Fibroblast of the conjunctiva (primary cell): ENCODE measurements at places on chromosomes 7 and 10.

DNA sequence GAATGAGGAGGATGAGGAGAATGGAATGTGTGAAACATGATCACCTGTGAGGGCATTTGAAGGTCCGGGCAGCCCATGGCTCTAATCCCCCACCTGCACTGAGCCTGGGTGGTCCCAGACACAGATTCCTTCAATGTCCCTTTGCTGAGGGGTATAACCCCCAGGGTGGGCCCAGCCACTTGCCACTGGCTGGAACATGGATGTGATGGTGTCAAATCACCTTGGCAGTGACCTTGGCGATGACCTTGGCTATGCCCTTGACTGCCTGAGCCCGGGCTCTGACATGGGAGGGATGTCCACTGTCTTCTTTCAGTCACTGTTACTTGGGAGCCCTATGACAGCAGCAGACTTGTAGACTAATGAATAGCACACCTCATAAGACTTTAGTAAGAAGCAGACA is 44.0 kb downstream of the PRKCQ start:
- DNase-seq, result no peak

GRCh38 chr7:35878351-35878750 is 77.5 kb downstream of the SEPTIN7 start:
- DNase-seq, result no peak

GRCh38 chr10:58820386-58820785 is 307.7 kb downstream of the BICC1 start:
- no peak for DNase-seq

- DNase-seq, result no peak
These were observed 7.1 kb downstream of the PCGF5 start for GRCh38 chr10:91227576-91227975.

GRCh38 chr7:21071561-21072501 is 285.1 kb upstream of the SP8 start:
- DNase-seq, result no peak

DNA sequence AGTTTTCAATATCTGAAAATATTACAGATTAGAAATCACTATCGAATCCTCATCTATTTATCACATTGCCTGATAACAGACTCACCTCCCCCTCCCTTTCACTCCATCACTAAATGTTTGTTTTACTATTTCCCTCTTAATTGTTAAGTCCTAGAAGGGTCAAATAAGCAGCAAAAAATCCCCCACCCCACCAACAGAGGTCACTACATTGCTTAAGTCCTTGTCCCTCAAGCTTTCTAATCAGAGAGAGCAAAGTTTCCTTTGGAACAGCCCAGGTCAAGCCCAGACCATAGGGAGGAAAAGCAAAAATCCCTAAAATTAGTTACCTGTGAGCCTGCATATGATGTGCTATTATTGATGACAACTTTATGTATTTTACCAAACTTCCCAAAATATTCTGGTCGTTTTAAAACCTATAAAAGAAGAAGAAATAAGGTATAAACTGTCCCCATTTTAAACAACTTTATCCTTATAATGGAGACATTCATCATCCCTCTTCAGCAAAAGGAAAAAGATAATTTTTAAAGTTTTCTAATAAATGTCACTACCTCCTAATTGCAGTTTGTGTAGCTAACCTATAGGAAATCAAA is 95.0 kb downstream of the CNOT4 start:
- DNase-seq, result peak; percentile 59

DNA sequence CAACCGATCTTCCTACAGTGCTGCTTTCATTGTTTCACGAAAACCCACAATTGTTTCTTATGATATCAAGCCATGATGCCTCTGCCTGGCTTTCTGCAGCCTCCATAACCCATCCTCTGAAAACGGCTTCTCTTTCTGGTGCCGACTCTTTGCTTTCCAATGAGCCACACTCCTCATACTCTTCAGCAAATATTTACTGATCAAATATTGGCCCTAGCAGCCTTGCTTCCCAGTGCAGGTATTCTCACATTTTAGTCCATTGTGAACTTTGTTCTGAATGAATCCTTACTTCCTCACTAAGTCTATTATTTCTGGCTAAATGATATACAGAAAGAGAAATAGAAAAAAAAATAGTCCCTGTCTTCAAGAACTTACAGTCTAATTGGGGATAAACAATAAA is 35.5 kb downstream of the LAMB1 start:
- no peak for DNase-seq

DNA sequence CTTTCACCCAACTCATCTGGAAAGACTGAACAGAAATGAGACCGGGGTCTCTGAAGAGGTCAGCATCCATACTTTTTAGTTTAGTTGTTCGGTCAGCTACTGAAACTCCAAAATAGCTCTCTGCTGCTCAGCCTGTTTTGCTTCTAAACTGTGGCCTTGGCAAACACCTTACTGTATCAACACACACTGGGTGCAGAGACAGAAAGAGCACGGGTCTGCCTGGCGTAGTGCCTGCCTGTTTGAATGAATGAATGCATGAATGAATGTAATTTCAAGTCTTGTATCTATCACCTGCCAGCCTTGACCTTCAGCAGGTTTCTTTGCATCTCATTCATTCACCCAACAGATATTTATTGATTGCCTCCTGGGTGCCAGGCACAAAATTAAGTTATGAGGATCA is 98.4 kb downstream of the PLPP4 start:
- no peak for DNase-seq

- DNase-seq, result no peak
These were observed 46.3 kb upstream of the HYAL4 start for GRCh38 chr7:123798532-123799188.

DNA sequence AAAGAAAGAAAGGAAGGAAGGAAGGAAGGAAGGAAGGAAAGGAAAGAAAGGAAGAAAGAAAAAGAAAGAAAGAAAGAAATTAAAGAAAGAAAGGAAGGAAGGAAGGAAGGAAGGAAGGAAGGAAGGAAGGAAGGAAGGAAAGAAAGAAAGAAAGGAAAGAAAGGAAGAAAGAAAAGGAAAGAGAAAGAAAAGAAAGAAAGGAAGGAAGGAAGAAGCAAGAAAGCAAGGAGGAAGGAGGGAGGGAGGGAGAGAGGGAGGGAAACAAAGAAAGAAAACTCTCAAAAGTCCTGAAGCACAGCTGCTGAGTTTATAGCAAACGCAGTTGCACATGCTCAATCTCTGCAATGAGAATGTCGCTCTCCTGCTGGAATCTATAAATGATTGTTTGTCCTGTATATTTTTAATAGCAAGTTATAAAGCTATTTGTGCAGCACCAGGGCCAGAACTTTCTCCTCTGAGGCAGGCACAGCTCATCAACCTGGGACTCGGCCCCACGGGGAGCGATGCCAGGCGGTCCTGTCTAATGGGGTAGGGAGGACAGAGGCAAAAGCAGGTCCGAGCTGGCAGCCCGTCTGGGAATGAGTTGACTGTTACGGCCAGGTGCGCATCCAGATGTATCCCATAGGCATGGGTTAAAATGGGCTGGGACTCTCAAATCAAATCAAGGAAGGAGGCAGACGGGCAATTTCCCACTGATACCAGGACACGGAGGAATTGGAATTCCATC is 118.0 kb upstream of the PFKP start:
- DNase-seq, result no peak

DNA sequence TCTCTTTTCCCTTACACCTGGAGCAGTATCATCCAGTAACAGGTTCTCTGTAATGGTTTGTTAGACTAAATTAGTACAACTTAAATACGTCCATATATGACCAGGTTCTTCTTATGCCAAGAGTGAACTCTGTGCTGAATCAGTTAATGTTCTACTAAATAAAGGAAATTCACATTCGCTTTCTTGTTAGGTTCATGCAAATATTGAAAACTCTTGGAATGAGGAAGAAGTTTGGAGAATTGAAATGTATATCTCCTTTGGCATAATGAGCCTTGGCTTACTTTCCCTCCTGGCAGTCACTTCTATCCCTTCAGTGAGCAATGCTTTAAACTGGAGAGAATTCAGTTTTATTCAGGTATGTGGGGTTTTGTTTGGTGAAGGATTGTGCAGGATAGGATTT is 15.3 kb upstream of the CFAP69 start:
- DNase-seq, result no peak

DNA sequence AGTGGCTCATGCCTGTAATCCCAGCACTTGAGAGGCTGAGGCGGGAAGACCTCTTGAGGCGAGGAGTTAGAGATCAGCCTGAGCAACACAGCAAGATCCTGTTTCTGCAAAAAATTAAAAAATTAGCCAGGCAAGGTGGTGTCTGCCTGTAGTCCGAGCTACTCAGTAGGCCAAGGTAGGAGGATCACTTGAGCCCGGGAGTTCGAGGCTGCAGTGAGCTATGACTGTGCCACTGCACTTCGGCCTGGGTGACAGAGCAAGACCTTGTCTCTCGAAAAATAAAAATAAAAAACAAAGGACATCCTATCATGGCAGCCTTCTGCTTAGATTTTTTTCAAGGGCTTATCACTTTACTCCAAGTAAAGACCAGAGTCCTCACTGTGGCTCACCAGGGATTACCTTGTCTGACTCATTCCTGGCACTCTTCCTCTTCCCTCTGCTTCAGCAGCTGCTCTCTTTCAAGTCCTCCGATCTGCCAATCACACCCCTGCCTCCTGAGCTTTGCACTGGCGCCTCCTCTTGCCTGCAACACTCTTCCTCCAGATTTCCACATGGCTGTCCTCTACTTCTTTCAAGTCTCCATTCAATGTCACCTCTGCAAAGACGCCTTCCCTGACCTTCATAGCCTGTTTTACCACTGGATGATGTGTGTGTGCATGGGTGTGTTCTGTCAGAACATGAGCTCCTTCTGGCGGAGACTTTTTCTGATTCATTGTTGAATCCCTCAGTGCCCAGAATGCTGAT is 7.7 kb downstream of the PRTFDC1 start:
- DNase-seq, result no peak

- DNase-seq, result no peak
These were observed 211.8 kb downstream of the CSTF2T start for GRCh38 chr10:51487576-51487975.

DNA sequence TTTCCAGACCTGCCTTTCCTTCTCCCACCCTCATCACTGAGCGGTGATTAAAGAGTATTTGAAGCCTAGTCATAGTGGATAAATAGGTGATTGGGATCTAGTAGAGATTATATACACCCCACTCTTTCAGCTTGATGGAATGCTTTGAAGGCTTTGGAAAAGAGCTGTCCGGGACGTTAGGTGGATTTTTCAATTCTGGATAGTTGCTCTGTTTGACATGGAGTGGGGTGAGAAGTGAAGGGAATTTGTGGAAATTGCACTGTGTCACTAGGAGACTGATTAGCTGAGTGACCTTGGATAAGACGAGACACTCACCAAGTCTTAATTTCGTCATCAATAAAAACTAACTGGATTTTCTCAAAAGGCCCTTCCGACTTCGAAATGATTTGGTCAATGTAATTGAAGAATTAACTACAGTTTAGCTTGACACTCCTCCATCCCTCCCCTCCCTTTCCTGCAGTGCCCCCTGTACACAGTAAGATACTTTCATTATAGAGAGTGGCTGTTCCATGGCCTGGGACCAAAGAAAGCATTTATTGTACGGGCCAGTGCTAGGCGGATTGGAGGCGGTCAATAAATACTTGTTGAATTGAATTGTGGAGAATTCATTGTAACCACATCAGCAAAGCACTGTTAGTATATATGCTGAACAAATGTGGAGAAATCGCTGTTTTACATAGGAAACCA is 962 bp downstream of the ZKSCAN1 start:
- no peak for DNase-seq

DNA sequence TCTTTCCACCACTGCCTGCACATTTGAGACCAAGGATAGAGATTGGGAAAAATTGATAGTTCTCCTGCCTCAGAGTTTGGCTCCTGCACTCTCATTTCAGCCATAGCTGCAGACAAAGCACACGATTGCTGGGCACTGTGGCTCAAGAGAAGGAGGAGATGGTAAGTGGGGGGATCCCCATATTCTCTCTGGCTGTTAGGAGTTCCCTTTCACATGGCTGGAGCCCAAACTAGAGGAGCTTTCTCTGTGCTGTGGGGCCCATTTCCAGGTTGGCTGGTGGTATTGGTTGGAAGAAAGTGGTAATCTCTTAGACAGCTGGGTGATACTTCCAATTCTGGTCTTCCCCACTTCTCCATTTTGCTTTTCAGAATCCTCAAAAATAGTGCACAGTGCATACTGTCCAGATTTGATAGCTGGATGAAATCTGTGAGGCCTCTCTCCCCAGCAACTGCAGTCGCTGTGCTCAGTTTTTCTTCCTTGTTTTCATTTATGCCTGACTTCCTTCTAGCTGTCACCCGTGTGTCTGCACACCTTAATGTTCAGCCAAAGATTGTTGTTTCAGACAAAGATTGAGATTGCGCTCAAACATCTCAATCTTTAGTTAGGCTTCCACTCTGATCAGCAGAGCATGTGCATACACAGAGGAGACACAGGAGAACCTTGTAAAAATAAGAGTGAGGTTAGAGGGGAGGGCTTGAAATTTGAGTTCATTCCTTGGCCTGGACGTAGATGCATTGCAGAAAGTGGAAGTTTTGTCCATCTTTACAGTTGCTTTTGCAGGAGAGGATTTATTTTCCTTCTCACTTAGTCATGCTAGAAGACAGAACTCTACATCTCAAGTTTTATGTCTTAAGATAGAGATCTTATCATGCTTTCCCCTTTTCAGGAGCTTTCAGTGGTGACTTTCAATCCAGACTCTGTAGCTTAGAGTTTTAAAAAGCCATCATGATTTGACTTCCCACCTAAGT is 28.6 kb downstream of the RABGEF1 start:
- DNase-seq, result no peak

DNA sequence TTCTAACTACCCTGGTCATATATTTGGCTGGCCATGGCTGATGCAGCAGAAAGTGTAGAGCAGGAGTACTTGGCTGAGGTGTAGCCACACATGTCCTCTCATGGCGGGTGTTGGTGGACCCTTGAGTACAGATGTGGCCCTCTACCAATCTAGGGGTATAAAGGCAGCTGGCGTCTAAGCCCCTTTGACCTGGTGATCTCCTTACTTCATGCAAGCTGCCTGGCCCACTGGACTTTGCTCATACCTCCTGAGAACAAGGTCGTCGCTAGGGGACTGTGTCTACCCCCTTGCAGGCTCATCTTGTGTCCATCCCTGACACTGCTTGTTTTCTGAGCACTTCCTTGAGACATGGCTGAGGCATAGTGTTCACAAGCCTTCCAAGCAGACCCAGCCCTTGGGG is 287.8 kb downstream of the RPS24 start:
- DNase-seq, result no peak

GRCh38 chr10:72418679-72419078 is 64.0 kb upstream of the DNAJB12 start:
- DNase-seq, result no peak

DNA sequence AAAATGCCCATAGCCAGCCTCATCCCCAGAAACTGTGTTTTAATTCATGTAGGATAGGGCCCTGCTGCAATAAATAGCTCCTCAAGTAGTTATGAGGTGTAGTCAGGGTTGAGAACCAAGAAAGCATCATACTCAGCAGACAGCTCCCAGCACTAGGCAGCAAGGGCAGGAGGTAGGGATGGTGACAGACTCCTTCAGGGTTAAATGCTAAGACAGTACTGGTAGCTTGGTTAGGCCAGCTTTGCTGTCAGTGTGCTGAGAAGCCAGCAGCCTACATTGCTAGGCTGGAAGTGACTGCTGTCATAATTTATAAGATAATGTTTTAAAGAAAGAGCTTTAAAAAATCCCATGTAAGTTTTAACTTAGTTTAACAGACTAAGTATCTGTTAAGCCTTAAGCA is 113.9 kb upstream of the IMMP2L start:
- no peak for DNase-seq

- DNase-seq, result no peak
These were observed 71.4 kb downstream of the TCF7L2 start for GRCh38 chr10:113021268-113022040.
